Right cardiac atrium (tissue), 5 donors: ENCODE measurements at places on chromosomes 1 and 21.
A peak's percentile ranks its signal among the peaks of the same experiment; 100 is the strongest.

DNA sequence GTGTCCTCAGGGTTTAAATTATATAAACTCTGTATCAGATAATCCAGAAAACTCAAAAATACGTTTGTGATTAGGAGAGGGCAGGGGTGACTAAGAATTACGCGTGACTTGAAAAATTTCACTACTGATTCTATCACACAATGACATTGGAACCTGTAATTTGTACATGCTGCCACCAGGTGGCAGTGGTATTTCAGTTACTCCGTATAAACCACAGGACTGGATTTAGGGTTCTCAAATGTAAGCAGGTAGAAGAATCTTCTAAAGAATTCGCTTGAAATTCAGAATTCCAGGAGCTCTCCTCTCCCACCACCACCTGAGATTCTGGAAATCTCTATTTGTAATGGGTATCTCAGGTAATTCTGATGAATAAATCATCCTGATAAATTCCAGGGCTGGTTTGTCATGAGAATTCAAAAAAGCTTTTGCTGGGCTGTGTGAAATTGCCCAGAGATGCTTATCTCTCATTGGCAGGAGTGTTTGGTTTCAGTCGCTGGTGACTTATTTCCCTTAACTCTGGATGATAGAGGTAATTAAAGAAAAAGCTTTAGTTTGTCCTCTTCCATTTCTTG, 1.7 kb upstream of the KRTAP7-1 start:
- no peak for DNase-seq

- DNase-seq, result no peak
Measured at GRCh38 chr1:241411776-241412338, 54.9 kb upstream of the RGS7 start.

- peak; percentile 33 for DNase-seq
Measured at GRCh38 chr1:95323123-95323522, 89.1 kb downstream of the RWDD3 start.

GRCh38 chr1:114075546-114076242, 78.0 kb downstream of the SYT6 start:
- DNase-seq, result no peak

- DNase-seq, result peak; percentile 90
Measured at GRCh38 chr1:159000625-159001024, 9.1 kb upstream of the IFI16 start.

DNA sequence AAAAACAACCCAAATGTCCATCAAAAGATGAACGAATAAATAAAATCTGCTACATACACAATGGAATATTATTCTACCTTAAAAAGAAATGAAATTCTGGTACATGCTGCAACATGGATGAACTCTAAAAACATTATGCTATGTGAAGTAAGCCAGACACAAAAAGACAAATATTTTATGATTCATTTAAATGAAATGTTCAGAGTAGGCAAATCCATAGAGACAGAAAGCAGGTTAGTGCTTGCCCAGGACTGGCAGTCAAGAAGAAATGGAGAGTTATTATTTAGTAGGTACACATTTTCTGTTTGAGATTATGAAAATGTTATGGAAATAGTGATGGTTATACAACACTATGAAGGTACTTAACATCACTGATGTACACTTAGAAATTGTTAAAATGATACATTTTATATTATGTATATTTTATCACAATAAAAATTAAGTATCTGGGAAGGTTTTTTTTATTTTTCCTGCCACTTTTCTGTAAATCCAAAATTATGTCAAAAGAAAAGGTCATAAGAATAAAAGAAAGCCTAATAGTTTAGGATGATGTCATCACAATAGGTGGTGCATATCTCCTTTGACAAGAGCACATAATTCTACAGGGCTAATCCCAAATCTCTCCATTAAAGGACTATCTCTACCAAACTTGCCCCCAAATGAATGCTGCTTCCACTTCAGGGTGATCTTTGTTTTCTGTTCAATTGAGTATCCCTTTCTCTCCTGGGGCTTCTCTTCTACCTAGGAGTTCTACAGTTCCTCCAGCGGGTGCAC, 40.2 kb upstream of the FCER1A start:
- no peak for DNase-seq

- no peak for DNase-seq
Measured at GRCh38 chr1:68057564-68057963, 7.1 kb upstream of the DIRAS3 start.

DNA sequence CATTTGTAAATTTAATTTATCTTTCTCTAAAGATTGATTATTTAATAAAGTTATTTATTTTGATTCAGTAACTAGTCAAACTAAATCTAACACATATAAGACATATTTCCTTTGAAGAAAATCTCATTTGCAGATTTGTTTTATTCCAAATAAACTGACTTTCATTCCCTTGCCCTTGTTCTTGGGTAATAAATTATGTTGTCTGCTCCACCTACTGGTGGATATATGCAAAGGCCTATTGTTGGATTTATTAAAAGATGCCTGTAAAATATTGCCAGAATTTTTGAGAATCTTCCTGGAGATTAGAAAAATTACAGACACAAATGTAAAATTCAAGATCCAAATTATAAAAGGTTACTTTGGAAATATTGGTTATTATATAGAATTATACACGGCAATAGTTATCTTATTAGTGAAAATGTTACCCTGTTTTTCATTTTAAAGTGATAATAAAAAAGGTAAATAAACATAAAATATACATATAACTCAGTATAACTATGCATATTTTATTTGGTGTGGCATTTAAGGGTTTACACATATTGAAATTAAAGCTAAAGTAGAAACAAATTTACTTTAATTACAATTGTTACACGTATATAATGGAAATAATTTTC, 116.1 kb downstream of the SPATA17 start:
- no peak for DNase-seq

- DNase-seq, result no peak
Measured at GRCh38 chr1:69998847-69999246, 206.5 kb downstream of the LRRC40 start.

DNA sequence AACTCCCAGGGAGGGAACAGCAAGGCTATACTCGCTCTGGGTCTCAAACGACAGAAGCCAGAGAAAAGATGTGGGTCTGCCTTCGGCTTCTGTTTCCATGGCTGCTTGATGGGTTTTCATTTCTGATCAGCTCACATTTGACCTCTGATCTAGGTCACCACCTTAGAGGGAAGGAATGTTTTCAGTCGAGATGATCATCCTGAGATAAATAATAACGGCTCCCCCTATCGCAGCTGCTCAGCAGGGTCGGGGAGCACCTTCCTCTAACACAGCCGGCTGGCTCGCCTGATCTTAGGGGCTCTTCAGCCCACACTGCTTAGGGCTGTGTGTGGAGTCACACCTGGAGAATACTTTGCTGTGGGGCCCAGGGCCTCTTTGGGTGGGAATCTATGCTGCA, 53.1 kb upstream of the ZNF648 start:
- no peak for DNase-seq

DNA sequence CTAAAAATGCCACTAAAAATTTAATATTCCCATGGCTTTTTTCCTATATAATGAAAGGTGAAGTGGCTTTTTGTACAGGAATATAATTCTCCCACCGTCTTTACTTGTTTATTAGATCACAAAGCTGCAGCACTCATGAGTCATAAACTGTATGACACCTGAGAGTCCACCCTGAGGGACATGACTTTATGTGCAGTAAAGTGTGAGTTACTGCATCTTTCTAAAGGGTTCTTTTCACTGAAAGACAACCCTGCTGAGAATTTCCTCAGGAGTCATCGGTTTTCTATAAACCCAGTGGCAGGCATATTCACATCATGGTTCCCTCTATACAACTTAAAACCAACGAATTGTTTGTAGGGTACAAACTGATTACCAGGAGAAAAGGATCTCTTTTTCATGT, 77.4 kb downstream of the APP start:
- DNase-seq, result no peak

DNA sequence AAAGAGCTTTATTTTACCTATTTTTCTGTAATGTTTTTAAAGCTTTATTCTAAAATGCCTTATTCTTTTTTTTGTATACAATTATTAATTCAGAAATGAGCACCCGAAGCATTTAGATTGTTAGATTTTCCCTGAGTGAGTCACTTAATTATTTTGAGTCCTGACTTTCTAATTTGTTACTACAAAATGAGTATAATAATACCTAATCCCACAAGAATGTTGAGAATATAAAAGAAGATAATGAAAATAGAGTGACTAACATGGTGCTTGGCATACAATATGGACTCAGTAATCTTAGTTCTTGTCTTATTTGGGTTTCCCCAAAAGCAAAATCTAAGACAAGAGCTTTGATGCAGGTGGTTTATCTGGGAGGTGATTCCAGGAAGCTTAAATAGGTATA, 142.2 kb downstream of the LHX8 start:
- no peak for DNase-seq

DNA sequence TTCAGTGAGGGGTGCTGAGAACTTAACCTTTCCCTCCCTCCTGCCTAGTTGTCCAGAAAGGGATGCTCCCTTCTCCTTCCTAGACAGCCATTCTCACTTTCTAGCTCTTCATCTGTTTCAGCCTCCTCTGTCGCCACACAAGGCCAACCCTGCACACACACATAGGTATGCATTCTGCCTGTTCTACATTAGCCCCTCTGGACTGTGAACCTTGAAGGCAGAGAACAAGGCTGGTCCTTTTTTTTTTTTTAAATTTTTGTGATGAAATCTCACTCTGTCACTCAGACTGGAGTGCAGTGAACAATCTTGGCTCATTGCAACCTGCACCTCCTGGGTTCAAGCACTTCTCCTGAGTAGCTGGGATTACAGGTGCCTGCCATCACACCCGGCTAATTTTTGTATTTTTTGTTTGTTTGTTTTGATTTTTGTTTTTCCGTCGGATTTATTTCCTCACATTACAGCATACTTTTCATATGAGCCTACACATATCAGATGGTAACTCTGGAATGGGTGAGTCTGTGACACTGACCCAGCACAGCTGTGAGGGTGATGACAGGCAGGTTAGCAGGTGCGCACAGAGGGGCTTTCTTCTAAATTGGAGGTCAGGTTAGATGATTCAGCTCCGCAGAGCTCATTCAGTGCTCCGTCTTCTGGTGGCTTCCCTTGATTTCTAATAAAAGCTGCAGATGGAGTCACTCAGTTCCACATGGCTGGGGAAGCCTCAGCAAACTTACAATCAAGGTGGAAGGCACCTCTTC, 4.9 kb upstream of the AKR1A1 start:
- DNase-seq, result no peak

GRCh38 chr21:45041351-45041805, 33.0 kb upstream of the ADARB1 start:
- DNase-seq, result peak; percentile 91

DNA sequence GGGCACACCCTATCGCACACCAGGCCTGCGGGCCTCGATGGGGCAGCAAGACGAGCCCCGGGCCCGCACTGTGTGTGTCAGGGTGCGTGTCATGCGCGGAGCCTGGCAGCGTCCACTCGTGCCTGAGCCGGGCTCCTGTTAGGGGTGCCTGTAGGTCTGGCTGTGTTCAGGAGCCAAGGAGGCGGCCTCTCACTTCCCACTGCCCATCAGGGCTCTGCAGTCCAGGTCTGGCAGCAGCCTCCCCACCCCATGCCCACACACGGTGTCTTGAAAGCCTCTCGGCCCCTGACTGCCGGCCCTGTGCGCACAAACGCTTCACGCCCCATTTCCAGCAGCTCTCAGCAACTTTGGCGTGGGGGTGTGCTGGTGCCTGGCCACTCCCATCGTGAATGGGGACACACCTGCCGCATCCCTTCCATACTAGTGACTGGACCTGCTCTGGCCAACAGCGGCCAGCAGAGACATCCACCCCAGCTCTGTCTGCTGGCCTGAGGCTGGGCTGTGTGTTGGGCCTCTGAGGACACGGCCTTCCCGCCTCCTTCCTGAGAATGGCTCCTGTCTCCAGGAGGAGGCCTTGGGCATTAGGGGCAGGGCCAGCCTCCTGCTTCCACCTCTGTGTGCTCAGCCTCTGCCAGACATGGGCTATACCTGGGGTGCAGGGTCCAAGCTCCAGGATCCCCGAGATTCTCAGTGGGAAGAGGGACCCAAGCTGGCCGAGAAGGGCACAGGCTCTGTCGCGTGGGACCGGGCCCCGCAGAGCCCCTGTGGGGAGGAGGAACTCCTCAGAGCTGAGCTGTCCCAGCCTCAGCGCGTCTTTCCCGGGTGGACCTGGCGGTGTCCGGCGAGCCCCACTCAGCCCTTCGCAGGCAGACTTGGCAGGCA, 41.8 kb upstream of the ACTRT2 start:
- no peak for DNase-seq

DNA sequence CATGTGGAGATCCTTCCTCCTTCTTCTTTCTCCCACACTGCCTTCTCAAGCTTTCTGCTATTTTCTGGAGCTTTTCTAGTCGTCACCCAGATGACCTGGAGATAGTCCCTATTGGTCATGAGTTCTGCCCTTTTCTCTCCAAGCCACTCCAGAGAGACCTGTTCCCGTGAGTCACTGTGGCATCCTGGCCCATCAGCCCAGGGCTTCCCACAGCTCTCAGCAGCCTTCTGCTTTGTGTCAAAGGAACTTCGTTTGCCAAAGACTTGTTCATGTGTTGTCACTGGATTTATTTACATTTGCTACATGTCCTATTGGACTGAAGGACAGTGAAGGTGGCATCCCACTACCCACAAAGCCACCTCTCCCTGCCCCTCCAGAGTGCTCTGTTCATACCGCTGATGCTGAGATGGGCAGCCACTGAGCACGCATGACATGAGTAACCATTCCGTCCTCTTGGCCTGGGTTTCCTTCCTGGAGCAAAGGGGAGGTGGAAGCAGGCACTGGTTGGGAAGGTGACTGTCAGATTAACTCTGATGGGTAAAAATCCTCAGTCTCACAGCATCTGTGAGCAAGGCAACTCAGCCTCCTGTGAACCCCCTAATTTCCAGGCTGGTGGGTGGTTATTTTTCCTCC, 119.2 kb downstream of the EDEM3 start:
- DNase-seq, result no peak

DNA sequence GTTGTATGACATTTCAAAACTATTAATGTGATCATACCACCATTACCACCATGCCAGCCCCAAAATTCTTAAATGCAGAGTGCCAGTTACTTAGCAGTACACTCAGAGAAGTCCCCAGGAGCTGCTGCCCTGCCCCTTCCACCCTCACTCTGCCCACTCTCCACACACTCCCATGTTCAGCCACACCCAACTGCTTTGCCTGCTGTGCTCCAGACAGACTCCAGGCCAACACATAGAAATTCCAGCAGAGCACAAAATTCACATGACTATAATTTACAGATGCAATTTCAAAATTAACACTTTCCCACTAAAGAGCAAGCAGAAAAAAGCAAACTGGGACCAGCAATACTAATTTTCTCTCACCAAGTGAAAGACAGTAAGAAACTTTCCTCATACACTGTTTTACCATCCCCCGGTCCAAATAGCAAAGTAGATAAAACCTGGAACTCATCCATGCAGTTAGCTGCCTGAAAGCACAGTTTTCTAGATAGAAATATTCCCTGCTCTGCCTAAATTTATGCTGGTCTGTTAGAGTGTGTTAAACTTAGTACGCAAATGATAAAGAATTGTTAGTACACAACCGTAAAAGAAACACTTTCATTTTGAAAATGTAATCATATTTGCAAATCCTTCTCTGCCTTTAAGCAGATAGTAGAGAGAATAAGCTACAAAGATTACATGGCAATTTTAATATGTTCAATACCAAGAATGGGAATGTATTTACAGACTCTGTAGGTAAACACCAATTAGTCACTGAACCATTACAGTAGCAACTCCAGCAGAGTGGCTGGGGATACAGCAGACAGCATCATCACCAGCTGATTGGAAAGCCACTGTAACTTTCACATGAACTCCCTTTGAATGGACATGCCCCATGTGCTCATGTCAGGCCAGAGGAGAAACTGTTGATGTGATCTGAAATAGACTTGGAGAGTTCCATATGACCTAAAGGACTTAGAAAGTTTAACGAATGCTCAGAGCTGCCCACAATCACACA, 176.5 kb downstream of the VAV3 start:
- no peak for DNase-seq
